Activated T-cell treated with anti-CD3 and anti-CD28 coated beads for 24 hours (primary cell): ENCODE measurements at places on chromosomes 11 and 22.

- DNase-seq, result no peak
Measured at GRCh38 chr22:22181341-22181850, 63.2 kb upstream of the VPREB1 start.

GRCh38 chr11:27352781-27353180 lies 10.2 kb downstream of the CCDC34 start:
- DNase-seq, result no peak

DNA sequence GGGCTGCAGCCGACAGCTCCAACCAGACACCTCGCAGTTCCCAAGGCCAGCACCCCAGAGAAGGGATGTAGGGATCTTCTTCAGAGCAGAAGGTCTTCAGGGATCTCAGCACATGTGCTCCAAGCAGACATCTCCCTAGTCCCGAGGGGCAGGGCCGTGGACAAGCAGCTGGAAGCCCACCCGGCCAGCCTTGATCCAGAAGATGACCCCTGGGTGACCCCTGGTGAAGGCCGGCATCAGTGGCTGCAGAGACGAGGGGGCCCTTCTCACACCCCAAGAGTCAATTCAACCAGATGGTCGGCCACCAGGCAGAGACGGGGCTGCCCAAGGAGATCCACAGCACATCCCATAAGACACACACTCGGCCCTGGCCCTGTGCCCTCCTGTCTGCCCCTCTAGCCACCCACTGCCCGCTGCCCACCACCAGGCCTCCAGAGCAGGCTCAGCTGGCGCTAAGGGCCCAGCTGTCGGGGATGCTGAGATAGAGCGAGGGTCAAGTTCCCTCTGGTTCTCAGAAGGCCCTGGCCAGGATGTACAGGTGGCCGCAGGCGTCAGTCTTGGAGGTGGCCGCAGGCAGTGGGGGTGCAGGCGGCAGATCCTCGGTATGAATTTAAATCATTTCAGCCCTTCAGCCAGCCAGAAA lies 168.3 kb downstream of the BRD1 start:
- no peak for DNase-seq

- DNase-seq, result no peak
Measured at GRCh38 chr11:111513240-111513605, 1.0 kb upstream of the BTG4 start.

DNA sequence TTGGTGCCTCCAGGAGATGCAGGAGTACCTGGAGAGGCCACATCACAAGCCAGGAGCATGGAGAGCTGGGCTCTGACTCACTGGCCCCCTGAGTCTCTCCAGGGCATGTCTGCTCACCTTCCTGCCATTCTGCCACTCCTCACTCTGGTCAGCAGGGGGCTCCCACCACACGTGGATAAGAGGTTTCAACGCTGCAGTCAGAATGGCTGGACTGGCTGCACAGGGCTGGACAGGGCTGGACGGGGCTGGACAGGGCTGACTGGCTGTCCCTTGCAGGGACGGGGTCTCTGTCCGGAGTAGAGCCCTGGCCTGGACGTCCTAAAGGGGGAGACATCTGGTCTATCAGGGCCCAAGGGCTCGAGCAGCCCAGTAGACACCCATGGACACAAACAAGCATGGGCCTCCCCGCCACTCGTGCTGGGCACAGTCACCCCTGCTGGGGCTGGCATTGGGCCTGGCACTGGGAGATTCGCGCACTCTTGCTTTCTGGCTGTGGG lies 34.6 kb downstream of the CYTH4 start:
- peak; percentile 64 for DNase-seq

- DNase-seq, result no peak
Measured at GRCh38 chr22:11628651-11629511, 3899.1 kb upstream of the OR11H1 start.

DNA sequence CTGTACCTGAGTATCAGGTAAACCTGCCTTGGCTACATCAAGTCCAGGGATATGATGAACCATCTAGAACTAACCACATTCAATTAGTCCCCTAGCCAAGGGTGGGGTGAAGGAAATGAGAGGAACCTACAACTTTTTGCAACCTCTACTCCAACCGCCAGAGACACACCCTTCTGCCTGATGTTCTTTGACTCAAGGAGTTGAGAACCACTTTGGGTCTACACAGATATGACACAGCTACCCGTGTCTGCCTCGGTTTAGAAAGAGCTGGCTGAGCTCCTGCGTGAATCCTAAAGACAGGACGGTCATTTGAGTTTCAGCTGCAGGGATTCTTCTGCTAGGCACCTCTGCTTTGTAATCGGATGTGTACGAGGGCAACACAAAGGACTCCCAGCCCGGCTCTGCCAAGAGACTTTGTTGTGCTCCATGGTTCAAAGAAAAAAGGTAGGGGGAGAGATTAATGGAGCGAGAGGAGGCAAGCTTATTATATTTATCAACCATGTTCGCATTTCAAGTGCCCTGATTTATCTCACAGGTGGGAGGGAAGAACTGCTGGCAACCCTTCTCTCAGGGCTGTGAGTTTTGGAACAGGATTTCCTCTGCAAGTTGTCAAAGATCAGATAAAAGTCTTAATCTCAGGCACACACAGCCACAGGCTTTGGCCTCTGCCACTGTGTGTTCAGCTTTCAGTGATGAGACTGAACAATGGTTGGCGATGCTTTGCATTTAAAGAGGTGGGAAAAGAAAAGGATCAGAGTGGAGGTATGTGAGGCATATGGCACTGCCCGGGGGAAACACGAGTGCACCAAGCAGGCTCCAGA lies 35.1 kb downstream of the FLI1 start:
- no peak for DNase-seq

GRCh38 chr22:35154937-35155387 lies 89.0 kb downstream of the ISX start:
- DNase-seq, result no peak

- no peak for DNase-seq
Measured at GRCh38 chr22:19179497-19180048, 1.0 kb upstream of the SLC25A1 start.

- no peak for DNase-seq
Measured at GRCh38 chr11:86091566-86091965, 22.7 kb upstream of the PICALM start.

GRCh38 chr11:75518771-75519653 lies 6.7 kb downstream of the GDPD5 start:
- DNase-seq, result no peak

DNA sequence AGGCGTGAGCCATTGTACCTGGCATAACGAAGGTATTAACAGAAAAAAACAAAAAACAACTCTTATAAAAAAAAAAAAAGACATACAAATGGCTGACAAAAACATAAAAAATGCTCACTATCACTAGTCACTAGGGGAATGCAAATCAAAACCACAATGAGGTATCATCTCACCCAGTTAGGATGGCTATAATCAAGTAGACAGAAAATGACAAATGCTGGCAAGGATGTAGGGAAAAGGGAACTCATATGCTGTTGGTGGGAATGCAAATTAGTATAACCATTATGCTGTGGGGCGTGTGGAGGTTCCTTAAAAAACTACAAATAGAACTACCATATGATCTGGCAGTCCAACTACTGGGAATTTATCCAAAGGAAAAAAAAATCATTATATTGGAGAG lies 17.0 kb downstream of the THY1 start:
- DNase-seq, result no peak

GRCh38 chr11:69558519-69558941 lies 77.1 kb downstream of the LINC01488 start:
- peak; percentile 17 for DNase-seq

DNA sequence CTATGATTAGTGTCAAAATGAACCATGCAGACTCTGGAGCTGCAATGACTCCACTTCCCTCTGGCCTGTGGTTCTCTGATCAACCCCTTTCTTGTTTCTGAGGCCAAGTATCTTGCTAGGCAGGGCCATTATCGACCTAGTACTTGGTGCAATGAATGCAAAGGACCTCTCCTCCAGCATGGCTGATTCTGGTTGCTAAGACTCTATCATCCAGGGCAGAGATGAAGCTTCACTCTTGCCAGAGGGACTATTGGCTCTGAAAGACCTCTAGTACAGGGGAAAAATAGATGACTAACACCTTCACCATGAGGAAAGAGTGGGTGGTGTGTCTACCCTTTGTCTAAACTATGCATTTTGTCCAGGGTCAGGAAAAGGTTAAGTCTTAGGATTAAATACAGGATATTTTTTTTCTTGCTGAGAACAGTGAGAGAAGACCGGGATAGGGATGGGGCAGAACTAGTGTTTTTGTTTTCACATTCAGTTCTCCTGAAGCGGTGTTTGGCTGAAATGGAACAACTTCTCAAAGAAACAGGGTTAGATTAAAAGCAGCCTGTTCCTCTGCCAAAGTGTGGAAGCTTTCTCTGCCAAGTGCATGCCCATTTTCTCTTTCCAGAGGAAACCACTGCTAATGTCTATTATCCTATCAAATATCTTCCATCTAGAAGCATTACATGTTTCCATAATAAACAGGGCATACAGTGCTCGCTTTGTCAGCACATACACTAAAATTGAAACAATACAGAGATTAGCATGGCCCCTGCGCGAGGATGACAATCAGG lies 5.0 kb upstream of the MTFP1 start:
- no peak for DNase-seq

- DNase-seq, result no peak
Measured at GRCh38 chr11:36142879-36143278, 146.3 kb downstream of the COMMD9 start.

DNA sequence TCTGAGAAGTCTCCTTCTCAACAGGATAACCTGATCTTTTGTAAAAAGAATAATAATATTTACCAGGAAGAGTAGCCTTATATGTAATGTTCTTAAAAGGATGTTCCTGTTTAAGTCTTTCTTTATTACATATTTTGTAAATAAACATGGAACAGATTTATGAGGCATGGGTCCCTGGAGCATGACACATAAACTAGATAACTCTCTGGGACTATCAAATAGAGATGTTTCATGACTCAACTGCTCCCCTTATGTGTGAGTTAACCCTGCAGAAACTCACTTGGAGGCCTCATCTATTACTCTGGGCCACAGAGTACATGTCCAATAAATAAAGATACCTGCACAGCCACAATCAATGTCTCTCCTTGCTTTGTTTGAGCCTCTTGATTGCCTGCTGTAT lies 64.6 kb downstream of the GDPD4 start:
- DNase-seq, result no peak

DNA sequence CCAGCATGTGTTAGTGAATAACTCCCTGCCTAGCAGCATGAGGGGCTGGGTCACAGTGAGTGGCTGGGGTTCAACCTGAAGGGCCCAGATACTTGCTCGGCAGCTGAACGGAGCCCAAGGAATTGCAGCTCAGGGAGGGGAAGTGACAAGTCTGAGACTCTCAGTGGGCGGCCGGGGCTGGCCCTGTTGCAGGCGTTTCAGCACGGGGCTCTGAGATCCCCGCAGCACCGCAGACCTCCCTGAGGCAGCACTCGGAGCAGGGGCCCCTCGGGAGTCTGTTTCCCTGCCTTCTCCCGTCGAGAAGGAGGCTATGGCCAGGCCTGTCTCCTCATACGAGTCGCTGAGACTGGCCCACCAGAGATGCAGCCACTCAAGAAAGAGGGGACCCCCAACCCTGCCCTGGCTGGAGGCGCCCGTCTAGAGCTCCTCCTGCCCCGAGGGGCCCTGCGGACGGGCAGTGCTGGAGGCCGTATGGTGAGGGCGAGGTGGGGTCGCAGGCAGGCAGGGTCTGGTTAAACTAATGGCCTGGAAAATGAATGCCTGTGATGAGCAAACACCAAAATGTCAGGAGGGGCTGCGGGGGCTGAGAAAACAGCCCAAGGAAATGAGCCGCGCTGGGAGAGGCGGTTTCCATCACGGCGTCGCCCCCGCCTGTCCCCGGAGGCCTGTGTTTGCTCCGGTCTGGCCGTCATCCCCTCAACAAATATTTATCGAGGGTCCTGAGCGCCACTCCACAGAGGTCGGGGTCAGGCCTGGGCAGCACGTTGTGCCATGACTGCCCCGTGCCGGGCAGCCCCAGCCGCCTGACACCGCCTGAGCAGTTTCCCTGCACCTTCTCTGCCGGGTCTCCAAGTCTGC lies 9.3 kb downstream of the TSSC4 start:
- DNase-seq, result no peak

DNA sequence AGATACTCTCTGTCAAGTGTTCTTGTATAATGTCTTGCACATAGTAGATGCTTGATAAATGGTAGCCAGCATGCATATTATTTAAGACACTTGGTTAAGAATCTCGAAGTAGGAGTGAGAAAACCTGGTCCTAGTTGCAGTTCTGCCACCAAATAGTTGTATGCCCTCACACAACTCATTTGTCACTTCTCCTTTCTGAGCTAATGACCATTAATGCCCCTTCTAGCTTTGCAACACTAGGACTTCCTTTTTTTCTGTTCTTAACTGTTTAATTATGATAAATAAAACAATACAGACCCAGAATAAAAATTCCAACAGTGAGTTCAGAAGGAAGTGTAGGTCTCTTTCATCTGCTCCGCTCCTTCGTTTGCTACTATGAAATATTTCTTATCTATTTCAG lies 453.6 kb downstream of the TMEM135 start:
- DNase-seq, result no peak

GRCh38 chr22:46108564-46109473 lies 41.5 kb upstream of the PPARA start:
- no peak for DNase-seq

GRCh38 chr11:78821371-78822306 lies 247.0 kb upstream of the NARS2 start:
- DNase-seq, result no peak

DNA sequence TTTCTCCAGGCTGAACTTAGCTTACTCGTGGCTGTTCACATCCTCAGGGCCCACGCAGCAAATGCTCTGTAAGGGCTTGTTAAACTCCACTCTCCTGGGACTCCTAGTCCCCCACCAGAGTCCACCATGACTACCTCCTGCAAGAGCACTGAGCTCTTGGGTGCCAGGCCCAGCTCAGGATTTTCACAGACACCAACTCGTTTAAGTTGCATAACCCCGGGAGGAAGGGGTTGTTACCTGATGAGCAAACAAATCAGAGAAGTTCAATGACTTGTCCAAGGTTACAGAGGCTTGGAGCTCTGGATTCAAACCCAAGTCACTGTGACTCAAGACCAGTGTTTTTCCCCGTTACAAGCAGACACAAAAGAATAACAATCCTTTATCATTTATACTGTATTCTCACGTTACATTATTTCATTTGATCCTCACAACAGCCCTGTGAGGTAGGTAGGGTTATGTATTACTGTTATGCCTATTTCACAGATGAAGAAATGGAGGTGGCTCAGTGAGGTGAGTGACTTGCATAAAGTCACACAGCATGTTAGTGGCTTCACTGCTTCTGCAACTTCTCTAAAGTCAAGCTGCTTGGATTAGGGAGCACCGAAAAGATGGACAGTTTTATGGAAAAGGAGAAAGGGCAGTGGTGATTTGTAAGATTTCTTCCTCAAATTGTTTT lies 17.4 kb downstream of the KCTD21 start:
- DNase-seq, result no peak

DNA sequence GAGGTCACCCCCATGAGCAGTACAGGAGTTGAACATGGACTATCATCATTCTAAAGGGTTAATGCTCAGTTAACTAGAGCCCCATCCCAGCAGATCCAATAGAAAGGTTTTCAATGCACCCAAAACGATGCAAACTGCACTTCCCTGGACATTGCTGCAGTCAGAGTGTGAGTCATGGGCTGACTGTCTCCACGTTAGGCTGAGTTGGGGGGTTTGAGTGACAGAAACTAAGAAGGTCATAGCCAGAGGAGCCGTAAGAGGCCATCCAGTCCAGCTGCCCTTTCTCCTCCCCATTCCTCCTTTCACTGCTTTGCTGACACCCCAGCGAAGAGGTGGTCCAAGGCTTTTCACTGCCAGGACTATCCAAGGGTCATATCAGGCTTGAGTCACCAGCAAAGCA lies 10.5 kb upstream of the OR2AT4 start:
- no peak for DNase-seq

GRCh38 chr11:86812981-86813380 lies 12.6 kb downstream of the PRSS23 start:
- no peak for DNase-seq

- no peak for DNase-seq
Measured at GRCh38 chr22:45226503-45227186, 14.0 kb downstream of the KIAA0930 start.

GRCh38 chr11:106327134-106327533 lies 249.7 kb downstream of the AASDHPPT start:
- no peak for DNase-seq
